Uterine smooth muscle cell (primary cell): ENCODE measurements at places on chromosomes 3 and 15. TPM values are rescaled to one million over a fixed set of nuclear protein-coding genes. Genes with fewer than 3 reads are reported as not detected.

XCR1 gene
- total RNA-seq: under 0.01 TPM in 1 of 2 replicates, not detected in the other

TRIM42 gene
- total RNA-seq: not detected in 2 replicates

SYNPR gene
- not detected in 2 replicates for total RNA-seq

LRRC31 gene
- not detected in 2 replicates for total RNA-seq

CISH gene
- 0.44 and 0.62 TPM in 2 replicates for total RNA-seq

CCDC39 gene
- 0.12 TPM in 1 of 2 replicates, not detected in the other for total RNA-seq

SYNM gene
- 4.0 and 6.9 TPM in 2 replicates for total RNA-seq

PLA2G4F gene
- 0.12 TPM in 1 of 2 replicates, not detected in the other for total RNA-seq

SCAANT1 gene
- not detected in 2 replicates for total RNA-seq

LEKR1 gene
- 0.37 and 1.3 TPM in 2 replicates for total RNA-seq

GJD2 gene
- total RNA-seq: not detected in 2 replicates

OR5K2 gene
- total RNA-seq: not detected in 2 replicates

TNFAIP8L3 gene
- 8.6 and 13.0 TPM in 2 replicates for total RNA-seq

WDR49 gene
- under 0.01 and 0.25 TPM in 2 replicates for total RNA-seq

FBXO40 gene
- total RNA-seq: under 0.01 TPM in 1 of 2 replicates, not detected in the other

MRAS gene
- 39.2 and 73.6 TPM in 2 replicates for total RNA-seq

PAK6 gene
- total RNA-seq: under 0.01 TPM in 2 replicates

SPSB4 gene
- not detected in 2 replicates for total RNA-seq

TMEM207 gene
- not detected in 2 replicates for total RNA-seq

SLC22A13 gene
- 0.22 and 0.25 TPM in 2 replicates for total RNA-seq

TM4SF1 gene
- total RNA-seq: 65.1 and 287 TPM in 2 replicates

CEMIP gene
- total RNA-seq: 5.0 and 14.6 TPM in 2 replicates

FEZF2 gene
- not detected in 2 replicates for total RNA-seq

GPR149 gene
- total RNA-seq: not detected in 2 replicates

GREM1 gene
- total RNA-seq: 94.3 and 684 TPM in 2 replicates

GUCA1C gene
- total RNA-seq: not detected in 2 replicates

HTD2 gene
- total RNA-seq: 10.6 and 11.0 TPM in 2 replicates

ZNF80 gene
- total RNA-seq: not detected in 2 replicates

LRRC2 gene
- total RNA-seq: 1.9 and 7.4 TPM in 2 replicates

ECE2 gene
- under 0.01 TPM in 1 of 2 replicates, not detected in the other for total RNA-seq

CLDN18 gene
- total RNA-seq: 0.12 TPM in 1 of 2 replicates, not detected in the other

UBE2E1 gene
- total RNA-seq: 125 and 203 TPM in 2 replicates

SOX2 gene
- total RNA-seq: not detected in 2 replicates

SPTSSB gene
- under 0.01 and 20.3 TPM in 2 replicates for total RNA-seq

BTBD1 gene
- 119 TPM in 2 replicates for total RNA-seq

TMEM40 gene
- total RNA-seq: not detected in 2 replicates

FANCD2OS gene
- total RNA-seq: not detected in 2 replicates

ATP8B4 gene
- 2.1 and 9.9 TPM in 2 replicates for total RNA-seq

IL17RB gene
- total RNA-seq: 0.11 and 0.12 TPM in 2 replicates
